ENCODE measurements at places on chromosomes 2 and 18.

DNA sequence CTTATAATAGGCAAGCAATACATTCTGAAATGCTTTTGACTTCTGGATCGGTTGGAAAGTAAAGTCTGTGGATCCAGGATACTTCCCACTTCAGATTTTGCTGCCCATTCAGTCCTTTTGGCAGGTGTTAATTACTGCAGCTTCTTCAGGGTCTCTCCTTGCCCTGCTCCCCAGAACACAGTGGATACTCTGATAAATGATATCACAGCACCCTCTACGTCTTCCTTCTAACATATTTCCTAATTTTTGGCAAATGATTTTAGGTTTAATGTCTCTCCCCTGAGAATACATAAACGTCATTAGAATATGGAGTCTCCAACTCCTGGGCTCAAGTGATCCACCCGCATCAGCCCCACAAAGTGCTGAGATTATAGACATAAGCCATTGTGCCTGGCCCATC is 249.8 kb downstream of the NYAP2 start:
- DNase-seq = no peak

- no peak for DNase-seq
Measured at GRCh38 chr2:149463328-149464002, 124.1 kb downstream of the MMADHC start.

GRCh38 chr2:46471-47345 is at the start of gene FAM110C:
FAM110C (minus strand) TSS chr2:46505; CDS start chr2:46385, 120 bp downstream.
- no peak for DNase-seq

DNA sequence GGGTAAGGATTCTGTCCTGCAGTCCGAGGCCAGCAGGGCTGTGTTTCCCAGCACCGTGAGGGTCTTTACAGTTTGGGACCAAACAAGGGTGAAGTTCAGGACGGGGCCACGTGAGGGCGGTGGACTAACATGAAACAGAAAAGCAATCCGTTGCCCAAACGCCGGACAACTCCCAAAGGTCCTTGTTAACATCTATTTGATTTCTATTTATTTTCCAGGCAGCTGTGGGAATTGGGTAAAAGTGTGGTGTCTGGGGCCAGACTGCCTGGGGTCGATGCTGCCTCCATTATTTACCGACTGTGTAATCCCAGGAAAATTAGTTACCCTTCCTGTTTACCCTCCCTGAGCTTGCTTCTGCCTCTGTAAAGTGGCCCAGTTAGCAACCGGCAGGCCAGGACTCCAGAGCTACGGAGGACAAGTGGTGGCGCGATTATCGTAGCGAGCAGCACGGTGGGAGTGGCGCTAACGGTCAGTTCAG is 66.3 kb upstream of the TCF7L1 start:
- DNase-seq = peak; percentile 42

DNA sequence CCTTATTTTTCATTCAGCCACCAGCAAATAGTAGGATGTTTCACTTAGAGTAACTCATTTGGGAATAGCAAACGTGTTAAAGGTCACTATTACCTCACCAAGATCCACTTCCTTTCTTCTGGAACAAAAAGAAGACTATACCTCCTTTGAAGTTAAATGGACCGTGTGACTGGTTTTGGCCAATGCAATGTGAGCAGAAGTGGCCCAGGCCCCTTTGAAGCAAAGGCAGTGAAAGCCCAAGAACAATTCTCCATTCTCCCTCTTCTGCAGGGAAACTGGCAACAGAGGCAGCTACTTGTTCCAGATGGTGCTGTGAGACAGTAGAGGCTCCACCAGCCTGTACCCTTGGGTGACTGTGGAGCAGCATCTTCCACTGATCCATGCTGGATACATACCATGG is 11.3 kb upstream of the MALL start:
- no peak for DNase-seq

DNA sequence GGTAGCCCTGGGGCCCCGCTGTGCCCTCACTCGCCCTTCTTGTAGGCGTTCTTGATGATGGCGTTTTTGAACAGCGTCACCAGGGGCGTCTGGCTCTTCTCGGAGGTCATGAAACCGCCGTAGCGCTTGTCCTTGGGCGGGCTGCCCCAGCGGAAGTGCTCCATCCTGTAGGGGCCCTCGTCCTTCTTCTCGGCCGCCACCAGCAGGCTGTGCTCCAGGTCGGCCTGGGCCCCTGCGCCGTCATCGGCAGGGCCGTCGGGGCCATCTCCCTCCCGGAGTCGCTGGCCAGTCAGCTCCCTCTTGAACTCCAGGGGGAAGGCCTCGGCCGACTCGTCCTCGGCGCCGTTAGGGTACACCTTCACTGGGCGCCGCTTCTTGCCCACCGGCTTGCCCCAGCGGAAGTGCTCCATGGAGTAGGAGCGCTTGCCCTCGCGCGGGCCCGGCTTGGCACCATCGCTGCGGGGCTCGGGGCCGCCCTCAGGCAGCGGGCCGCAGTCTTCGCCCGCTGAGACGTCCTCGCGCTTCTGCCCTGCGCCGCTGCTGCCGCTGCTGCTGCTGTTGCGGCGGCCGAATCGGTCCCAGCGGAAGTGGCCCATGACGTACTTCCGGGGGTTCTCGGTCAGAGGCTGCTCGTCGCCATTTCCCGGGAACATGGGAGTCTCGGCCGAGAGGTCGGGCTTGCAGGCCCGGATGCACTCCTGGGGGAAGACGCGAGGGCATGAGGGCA is 7.2 kb downstream of the POMC start:
- DNase-seq = no peak

- DNase-seq = no peak
Measured at GRCh38 chr18:50578651-50579050, 18.8 kb downstream of the MAPK4 start.
